ENCODE measurements at places on chromosomes 12 and 14.

GRCh38 chr12:88305254-88305890 lies 163.3 kb downstream of the TMTC3 start:
- DNase-seq, result no peak

GRCh38 chr12:92987846-92988621 lies 58.9 kb upstream of the EEA1 start:
- DNase-seq, result peak; percentile 4

- DNase-seq, result no peak
These were observed 19.7 kb upstream of the VSX2 start for GRCh38 chr14:74219277-74220205.

DNA sequence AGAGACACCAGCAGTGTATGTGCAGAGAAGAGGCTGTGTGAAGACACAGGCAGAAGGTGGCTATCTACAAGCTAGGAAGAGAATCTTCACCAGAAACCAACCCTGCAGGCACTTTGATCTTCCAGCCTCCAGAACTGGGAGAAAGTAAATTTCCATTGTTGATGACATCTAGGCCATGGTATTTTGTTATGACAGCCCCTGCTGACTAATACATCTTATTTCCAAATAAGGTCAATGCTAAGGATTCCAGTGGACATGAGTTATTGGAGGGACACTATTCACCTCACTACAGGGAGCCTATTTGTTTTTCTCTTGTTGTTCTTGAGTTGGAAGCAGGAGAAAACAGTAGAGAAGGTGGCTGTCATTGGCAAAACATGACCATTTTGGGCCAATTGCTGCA lies 88.5 kb upstream of the RIN3 start:
- DNase-seq, result no peak

GRCh38 chr14:104439625-104440024 lies 139.9 kb upstream of the C14orf180 start:
- no peak for DNase-seq

GRCh38 chr12:60052483-60052882 lies 456.7 kb downstream of the SLC16A7 start:
- no peak for DNase-seq

Measured in CD4-positive, alpha-beta T cell treated with Interleukin-4 for 4 hours (primary cell).